ELR (cell line): ENCODE measurements at places on chromosomes 2 and 18.
A peak's percentile ranks its signal among the peaks of the same experiment; 100 is the strongest.

GRCh38 chr2:55115761-55116597 is 65.7 kb upstream of the RTN4 start:
- peak; percentile 93 for DNase-seq

DNA sequence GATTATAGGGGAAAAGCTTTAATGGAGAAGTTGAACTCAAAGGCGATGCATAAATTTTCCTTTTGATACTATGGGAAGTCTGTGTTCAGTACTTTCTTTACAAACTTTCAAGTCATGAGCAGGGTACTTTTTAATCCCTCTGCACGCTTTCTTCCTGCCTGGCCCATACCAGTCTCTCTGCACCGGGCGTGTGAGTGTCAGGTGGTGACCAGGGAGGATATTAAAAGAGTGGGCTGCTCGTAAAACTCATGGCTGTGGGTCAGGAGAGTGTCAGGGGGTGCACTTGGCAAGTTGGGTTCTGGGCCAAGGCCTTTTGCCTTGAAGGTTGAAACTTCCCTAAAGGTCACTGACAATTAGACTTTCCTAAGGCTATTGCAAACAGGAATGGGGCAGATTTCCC is 367.8 kb downstream of the GPD2 start:
- no peak for DNase-seq

DNA sequence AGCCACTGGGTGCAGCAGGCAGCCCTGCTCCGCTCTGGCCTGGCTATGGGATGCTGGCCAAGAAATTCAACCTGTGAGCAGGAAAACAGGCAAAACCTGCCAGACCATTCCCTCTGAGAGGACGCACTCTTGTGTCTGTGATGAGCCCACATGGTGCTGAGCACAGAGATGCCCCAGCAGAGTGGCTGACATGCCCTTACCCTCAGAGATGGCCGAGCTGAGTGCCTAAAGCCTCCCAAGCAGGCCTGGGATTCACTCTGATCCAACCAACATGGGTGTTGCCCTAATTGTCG is 34.3 kb upstream of the TAF1B start:
- no peak for DNase-seq

DNA sequence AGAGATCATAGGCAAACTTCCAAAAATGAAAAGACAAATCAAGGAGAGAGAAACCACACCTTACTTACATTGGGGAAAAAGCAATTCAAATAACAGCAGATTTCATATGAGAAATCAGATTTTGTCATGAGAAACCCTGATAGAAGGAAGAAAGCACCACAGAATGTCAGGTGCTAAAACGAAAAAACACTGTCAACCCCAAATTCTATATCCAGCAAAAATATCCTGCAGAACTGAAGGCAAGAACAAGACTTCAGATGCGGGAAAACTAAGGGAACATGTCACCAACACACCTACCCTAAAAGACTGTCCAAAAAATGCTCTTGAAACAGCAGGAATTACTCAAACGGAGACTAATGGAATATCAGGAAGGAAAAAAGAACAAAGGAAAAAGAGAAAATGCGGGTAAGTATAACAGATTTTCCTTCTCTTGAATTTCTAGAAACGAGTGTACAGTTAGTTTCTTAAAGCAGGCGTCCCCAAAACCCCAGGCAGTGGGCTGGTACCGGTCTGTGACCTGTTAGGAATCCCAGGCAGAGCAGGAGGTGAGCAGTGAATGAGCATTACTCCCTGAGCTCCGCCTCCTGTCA is 7.3 kb upstream of the ID2 start:
- no peak for DNase-seq

DNA sequence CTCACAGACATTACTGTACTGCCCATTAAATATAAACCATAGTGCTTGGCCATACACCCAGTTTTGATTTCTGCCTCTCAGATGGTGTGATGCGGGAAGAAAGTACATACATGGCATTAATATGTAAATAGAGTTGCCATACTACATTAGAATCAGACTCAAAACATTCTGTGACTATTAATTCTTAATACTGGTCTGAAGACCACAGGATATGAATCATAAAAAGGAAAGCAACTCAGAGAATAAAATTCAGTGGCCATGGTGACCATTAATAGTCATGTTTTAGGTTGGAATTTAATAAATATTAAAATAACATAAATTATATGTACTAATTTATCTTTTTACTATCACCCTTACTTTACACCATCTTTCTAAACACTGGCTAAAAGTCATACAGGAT is 33.0 kb upstream of the WDR75 start:
- peak; percentile 61 for DNase-seq

DNA sequence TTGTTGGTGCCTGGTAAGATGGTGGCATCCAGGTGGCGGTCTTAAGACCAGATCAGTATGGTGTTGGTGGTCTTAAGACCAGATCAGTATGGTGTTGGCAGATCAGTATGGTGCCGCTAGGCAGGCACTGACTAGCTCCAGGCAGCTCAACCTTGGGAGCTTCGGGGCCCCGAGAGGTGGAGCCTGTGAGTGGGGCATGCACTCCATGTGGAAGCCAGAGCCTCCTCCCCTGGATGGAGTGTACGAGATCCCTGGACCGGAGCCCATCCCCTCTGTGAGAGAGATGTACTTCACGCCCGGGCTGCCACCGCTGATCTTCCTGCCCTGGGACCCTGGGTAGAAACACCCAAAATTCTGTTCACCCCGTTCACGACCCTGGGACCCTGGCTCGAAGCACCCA is 19.0 kb downstream of the MALT1 start:
- no peak for DNase-seq

DNA sequence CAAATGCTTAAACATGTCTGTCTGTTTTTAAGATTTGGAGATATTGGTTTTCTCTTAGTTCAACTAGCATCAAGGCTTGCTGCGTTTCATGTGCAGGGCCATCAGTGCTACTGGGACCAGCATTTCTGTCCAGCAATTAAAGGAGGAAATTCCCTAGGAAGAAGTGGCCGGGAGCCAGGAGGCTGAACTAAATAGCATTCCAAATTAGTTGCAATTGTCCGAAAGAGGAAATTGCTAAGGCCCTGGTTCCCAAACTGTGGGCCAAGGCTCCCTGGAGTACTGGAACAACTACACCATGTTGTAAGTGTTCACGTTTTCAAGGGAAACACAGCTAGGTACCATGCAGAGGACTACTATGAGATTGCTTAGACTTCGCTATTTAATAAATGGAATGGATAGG is 257.9 kb downstream of the PTPRM start:
- DNase-seq: no peak

- peak; percentile 95 for DNase-seq
These were observed 142.4 kb downstream of the CAPN13 start for GRCh38 chr2:30664761-30665358.

DNA sequence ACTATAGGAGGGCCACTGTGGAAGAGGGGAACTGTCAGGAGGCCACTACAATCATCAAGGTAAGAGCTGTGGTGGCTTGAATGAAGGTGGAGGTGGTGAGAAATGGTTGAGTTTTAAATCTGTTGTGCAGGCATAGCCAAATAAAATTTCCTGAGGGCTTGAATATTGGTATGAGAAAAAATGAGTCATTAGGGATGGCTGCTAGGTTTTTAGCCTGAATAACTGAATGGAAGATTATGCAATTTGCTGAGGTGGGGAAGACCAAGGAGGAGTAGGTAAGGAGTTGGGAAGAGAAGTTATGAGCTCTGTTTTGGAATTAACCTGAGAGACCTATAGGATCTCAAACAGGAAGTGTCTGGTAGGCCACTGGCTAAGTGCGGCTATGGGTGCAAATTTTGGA is 84.0 kb downstream of the KLHL14 start:
- DNase-seq: no peak

DNA sequence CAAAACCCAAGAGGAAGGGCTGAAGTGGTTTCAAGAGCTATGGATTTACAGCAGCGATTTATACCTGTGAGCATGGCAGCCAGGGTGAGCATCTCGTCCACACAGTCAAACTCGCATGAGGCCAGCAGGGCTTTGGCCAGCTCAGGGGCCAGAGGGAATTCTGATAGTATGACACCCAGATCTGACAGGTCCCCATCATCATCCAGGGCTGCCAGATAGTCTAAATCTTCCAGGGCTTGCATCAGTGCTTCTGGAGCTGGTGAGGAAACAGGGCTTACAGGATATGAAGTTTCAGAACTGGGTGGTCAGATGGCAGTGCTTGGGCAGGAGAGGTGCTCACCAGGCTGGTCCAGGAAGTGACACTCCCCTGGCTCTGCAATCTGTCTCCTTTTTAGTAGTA is 3.5 kb downstream of the DQX1 start:
- DNase-seq: no peak

DNA sequence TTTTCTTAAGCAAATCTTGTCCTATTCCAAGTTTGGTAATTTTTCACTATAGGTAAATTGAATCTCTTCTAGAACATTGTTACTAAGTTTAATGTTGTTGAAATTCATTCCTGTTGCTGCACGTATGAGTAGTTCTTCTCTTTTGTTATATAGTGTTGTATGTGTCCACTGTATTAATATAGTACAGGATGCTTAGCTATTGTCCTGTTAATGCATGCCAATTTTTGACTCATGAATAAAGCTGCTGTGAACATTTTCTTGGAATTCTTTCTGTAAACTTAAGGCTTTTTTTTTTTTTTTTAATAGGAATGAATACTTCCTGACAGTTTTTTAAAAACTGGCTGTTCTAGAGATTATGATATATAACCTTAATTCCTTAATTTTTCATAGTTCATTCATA is 326.9 kb downstream of the SLC4A3 start:
- peak; percentile 35 for DNase-seq

DNA sequence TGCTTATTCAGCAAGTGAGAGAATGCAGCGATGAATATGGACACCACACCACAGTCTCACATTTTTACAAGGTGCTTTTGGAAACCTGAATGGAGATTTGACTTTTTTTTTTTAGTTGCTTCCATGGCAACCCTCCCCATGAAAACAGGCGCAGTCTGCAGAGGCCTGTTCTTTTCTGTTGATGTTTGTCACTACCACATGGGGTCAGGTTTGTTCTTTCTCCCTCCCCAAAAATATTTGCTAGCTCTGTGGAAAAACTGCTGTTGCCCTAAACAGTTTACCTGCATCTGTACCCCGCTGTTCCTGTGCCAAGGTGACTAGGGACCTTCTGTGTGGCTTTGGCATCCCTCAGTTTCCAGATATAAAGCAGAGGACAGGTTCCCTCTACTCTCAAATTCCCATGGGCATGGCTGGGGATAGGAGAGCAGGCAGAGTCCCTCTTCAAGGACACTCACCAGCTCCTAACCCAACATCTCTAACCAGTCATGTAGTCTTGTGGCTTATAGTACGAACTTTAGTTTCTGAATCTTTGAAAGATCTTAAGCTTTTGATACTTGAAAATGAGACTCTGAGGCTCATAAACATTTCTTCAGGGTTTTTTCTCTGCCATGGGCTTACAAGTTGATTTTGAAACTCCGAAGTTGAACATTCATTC is 14.7 kb upstream of the MAPRE2 start:
- DNase-seq: no peak

GRCh38 chr2:96664366-96664925 is 21.9 kb downstream of the FER1L5 start:
- DNase-seq: no peak

DNA sequence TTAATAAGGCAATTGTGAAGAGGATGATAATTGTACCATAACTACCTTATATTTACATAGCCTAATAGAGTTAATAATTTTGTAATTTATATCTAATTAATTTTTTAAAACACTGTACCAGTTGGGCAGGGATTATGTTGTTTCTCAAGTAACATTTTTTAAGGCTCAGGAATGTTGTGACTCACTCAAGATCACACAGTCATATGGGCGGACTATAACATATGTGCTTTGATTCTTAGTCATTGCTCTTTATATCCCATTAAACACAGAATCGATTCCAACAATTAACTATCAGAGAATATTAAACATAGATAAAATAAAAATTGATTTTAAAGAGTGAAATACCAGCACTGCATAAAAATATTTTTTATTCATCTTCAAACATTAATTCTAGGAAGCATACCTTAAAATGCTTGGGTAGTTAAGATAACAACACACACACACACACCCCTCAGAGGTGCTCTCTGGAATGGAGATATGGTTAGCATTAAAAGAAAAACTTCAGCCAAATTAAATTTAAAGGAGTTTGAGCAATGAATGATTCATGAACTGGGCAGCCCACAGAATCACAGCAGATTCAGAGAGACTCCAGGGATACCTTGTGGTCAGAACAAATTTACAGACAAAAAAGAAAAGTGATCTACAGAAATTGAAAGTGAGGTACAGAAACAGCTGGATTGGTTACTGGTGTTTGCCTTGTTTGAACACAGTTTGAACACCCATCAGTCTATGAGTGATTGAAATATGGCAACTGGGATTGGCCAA is 869.4 kb upstream of the ID2 start:
- DNase-seq: peak; percentile 63

GRCh38 chr2:139165041-139165440 is 384.9 kb upstream of the NXPH2 start:
- no peak for DNase-seq

GRCh38 chr18:79107886-79108285 is 38.7 kb downstream of the ATP9B start:
- no peak for DNase-seq

DNA sequence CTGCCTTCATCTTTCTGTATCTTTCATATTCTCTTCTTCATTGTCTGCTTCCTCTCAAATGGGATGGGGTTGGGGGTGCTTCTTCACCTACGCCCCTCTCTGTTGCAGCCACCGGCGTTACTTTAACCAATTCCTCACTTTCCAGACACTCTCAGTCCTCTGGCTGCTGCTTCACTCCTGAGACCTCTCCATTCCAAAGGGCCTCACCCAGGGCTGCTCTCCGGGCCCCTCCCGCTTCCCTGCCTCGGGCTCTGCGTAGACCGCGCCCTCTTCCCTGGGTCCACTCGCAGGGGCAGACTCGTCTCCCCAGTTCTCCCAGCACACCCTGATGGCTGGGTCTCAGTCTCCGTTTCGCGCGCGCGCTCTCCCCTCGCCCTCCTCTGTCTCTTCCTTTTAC is 926 bp downstream of the SERPINB8 start:
- peak; percentile 81 for DNase-seq

GRCh38 chr2:85326406-85327159 is 1.2 kb downstream of the TGOLN2 start:
- peak; percentile 52 for DNase-seq

DNA sequence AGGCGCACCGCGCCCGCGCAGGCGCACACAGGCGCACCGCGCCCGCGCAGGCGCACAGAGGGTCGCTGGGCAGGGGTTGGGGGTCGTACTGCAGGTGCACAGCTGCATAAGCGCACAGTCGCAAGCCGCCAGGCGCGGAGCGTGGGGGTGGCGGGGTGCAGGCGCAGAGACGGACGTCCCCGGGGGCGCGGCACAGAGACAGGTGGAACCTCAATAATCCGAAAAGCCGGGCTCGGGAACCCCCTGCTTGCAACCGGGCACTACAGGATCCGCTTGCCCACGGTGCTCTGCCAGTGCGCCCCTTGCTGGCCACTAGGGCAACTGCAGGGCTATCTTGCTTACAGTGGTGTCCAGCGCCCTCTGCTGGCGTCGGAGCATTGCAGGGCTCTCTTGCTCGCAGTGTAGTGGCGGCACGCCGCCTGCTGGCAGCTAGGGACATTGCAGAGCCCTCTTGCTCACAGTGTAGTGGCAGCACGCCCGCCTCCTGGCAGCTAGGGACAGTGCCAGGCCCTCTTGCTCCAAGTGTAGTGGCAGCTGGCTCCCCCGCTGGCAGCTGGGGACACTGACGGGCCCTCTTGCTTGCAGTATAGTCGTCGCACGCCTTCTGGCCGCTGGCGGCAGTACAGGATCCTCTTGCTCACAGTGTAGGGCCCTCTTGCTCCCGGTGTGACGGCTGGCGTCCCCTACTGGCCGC is 34.9 kb downstream of the FAM110C start:
- DNase-seq: peak; percentile 30
